ENCODE measurements at places on chromosomes 1 and 21.

DNA sequence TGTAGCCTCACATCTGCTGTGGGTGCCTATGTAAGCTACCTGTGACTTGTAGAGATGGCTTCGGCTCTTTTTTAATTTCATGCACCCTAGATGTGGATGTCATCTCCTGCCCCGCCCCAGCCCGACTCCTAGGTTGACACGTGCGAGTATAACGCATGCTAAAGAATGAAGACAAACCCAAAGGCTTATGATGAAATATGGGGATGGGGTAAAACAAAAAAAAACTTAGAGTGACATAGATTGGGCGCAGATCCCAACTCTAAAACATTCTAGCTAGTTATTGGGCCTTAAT, 613 bp upstream of the ERO1B start:
- DNase-seq, result no peak

DNA sequence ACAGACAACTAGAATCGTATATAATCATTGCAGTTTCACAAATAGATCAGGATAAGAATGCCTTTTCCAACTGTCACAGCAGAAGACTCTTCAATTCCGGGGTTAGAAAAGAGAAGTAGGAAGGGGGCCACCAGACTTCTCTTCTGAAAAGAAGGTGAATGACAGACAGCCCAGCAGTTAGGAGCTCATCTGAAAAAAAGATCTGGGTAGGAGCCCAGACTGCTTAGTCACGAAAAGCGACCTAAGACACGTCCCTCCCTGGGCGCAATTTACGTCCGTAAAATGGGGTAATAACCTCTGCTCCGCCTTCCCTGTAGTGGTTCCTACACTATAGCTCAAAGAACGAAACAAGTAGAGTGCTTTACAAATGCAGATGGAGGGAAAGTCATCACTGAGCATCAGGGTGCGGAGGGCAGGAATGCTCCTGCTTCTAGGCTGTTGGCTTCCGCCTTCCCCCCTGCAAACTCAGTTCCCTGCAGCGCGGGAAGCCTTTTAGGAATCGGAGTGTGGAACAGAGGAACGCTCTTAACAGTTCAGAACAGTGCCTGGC, 582 bp downstream of the ORC1 start:
- no peak for DNase-seq

DNA sequence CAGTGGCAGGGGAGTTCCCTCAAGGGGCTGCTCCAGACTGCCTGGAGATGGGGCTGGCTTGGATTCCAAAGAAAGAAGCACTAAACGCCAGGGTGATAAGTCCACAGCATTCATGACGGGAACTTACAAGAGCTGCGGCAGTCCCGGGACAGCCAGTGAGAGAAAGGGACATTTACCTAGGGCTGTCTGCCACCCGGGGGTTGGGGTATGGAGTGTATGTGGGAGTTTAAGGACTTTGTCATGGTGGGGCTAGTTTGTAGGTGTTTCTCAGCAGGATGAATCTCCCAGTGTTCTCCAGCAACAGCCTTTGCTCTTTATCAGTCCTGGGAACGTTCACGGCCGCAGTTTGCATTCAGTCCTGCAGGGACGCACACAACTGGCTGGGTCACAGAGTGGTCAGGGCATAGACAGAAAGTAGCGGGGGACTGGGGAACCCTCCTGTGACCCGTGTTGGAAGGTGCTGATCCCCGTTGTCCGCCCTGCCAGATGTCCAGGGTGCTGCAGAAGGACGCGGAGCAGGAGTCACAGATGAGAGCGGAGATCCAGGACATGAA, 41.4 kb upstream of the HMGN1 start:
- no peak for DNase-seq

DNA sequence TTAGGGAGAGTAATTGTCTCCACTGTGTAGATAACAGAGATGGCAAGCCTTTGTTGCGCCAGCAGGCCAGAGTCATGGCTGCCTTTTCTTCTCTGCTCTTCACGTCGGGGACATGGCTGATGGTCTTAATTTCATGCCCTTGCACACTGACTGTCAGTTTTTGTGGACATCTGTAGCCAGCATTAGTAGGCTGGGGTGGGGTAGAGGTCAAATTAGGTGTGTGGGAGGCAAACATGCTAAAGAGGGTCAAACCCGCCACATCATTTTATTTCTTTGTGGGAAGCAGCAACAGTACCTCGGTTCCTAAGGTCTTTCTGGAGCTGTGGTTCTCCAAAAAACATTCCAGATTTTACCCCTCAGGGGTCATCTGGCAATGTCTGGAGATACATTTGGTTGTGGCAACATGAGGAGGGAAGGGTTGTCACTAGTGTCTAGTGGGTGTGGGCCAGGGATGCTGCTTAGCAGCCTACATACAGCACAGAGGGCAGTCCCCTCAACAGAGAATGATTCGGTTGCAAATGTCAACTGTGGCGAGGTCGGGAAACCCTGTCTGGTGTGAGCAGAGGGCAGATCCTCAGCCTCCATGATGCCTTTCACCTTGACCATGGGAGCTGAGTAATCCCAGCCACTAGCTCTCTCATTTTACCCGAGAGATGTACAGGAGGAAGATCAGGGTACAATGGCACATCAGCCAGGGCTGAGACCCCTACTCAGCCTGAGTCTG, 14.7 kb downstream of the RUNX1 start:
- no peak for DNase-seq

DNA sequence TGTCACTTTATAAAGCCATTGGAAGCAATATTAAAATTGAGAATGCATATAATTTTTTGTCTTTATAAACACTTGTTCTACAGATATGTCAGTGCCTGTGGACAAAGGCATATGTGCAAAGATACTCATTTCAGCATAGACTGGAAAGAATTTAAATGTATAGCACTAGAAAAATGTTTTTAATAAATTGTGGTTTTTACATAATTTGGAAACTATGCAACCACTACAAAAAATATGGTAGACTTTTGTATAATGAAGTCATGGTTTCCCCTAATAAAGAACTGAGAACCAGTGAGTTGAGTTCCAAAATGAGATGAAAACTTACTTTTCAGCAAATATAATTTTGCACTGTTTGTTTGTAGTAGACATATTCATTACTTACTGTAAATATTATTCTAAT, 48.5 kb downstream of the BRINP3 start:
- DNase-seq, result no peak

DNA sequence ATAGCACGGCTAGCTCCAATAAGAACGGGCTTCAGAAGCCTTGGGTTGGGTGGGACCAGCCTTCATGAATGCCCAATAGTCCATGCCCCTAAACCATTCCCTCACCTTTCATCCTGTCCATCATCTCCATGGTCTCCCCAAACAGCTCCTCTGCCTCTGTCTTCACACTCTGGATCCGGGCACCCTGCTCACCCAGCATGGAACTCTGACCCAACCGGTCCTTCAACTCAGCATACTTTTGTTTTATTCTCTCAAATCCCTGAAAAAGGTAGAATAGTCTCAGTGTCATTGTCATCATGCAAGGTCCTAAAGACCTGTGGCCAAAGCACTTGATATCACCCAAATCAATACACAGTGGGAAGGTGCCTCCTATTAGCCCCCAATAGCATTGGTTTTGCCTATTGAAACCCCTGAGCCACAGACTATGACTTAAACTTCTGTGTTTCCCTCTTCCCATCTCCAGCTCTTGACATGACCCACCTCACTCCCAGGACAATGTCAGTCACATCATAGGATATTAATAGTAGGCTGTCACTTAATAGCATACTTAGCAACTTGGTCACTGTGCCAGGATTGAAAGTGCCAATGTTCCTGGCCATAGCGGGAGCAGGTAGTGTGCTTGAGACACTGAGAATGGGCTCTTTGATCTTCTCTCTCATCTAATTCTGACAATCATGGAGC, 33.0 kb downstream of the CAMK1G start:
- no peak for DNase-seq

- DNase-seq, result no peak
These were observed 69.1 kb downstream of the KCNJ15 start for GRCh38 chr21:38325731-38326420.

DNA sequence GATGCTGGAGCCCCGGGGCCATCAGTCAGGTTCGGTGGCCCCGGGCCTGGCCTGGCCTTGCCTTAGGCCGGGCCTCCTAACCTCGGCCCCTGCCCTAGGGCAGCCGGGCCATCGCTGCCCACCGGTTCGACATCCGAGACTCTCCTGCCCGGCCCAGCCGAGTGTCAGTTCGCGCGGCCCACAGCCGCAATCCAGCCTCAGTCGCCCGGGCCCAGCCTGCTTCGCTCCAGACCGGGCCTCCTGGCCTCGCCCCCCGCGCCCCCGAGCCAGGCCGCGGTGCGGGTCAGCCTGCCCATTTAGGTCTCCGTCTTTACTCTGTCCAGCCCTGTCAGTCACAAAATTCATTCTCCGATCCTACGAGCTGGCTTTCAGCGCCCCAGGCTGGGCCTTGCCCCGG, 777 bp downstream of the LRRC41 start:
- no peak for DNase-seq

GRCh38 chr1:227562037-227562436, 1.3 kb upstream of the ZNF678 start:
- DNase-seq, result no peak

- DNase-seq, result no peak
These were observed 30.1 kb downstream of the SLC1A7 start for GRCh38 chr1:53112271-53112774.
